ENCODE measurements at places on chromosomes 7 and 10.

- DNase-seq: no peak
Observed at GRCh38 chr10:86553639-86554038, 32.0 kb upstream of the WAPL start.

DNA sequence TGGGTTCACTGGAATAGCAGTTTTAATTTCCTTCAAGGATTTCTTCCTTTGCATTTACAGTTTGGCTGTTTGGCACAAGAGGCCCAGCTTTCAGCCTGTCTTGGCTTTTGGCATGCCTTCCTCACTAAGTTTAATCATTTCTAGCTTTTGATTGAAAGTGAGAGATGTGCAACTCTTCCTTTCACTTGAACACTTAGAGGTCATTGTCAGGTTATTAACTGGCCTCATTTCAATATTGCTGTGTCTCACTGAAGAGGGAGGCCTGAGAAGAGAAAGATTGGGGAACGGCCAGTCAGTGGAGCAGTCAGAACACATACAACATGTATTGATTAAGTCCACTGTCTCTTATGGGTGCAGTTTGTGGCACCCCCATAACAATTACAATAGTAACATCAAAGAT lies 33.9 kb downstream of the PTTG1IP2 start:
- no peak for DNase-seq

- DNase-seq: no peak
Observed at GRCh38 chr7:29995652-29996051, 6.1 kb upstream of the SCRN1 start.

- DNase-seq: no peak
Observed at GRCh38 chr10:45241865-45242520, 73.4 kb downstream of the OR13A1 start.

GRCh38 chr10:102982296-102982695 lies 64.2 kb downstream of the CNNM2 start:
- no peak for DNase-seq

GRCh38 chr7:93715234-93715633 lies 140.7 kb upstream of the CALCR start:
- DNase-seq: peak; percentile 68

DNA sequence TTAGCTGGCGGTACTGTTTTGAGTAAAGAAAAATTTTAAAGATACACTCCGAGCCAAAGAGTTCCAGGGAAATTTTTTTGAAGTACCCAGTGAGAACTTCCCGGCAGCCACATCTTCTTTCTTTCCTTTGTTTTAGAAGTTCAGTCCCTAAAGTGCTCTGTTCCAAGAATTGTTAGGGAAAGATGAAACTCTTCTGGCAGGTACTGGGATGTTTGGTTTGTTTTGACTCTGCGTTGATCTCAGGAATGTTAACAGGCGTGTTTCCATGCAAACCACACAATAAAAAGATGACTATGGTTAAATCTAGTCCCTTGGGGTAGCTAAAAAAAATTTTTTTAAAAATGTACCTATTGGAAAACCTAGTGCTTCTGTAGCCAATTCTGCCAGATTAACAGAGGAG lies 224.7 kb upstream of the PHYHIPL start:
- no peak for DNase-seq

DNA sequence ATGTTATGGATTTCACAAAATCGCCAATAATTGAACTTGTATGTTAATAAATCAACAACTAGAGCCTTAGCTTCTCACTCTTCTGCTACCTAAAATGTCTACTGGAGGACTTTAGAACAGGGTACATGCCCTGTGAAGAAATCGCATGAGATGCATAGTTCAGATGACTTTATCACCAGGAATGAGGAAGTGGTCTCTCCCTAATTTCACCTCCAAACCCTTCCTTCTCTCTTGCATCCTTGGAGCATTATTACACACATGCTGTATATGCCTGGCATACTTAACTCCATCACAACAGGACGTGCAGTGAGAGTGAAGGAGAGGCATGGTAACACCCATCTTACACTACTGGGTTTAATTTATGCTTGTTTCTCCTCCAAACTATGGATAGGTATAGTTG lies 27.8 kb downstream of the RHEB start:
- no peak for DNase-seq

DNA sequence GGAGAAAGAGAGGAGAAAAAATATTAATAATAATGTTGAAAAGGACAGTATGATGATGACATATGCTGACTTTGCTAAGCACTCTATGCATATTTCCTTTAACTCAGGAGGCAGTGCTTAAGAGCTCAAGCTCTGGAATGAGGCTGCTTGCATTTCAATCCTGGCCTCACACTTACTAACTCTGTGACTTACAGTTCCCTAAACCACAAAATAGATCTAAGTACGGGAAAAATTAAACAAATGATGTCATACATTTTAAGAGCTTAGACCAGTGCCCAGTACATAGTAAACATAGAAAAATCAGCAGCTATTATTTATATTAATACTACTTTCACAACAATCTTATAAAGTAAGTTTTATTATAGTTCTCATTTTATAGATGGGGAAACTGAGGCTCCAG lies 61.3 kb downstream of the GFRA1 start:
- no peak for DNase-seq

DNA sequence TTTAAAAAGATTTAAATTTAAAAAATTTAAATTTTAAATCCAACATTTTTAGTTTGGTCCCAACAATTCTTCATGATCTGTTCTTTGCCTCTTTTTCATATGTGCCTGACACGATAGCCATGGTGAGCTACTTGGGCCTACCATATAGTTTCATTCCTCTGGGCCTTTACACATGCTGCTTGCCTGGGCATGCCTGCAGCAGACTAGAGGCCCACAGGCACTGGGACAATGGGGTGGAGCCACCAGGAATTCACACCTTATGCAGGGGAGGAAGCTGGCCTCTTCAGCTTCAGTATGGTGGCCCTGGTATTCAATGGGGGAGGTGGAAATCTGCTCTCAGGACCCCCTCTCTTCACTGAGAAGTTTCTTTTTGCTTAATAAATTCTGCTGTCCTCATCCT lies 37.8 kb upstream of the ZNF365 start:
- DNase-seq: no peak

DNA sequence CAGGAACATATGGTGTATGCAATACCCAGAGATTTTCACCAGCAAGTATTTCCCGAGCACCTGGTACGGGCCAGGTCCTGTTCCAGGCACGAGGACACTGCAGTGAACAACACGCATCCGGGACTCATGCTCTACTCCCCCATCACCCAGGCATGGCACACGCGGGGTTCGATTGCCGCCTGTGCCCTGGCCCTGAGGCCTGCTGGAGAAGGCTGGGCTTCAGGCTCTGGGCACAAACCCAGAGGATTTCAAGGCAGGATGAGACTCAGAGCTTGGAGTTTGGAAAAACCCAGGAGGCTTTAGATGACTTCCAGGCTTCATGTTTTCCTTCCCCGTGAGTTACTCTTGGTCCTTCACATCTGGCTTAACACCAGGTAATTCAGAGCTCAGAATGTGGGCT lies 143.5 kb downstream of the NEURL1 start:
- DNase-seq: no peak

GRCh38 chr7:152411389-152411788 lies 24.4 kb downstream of the KMT2C start:
- DNase-seq: no peak

DNA sequence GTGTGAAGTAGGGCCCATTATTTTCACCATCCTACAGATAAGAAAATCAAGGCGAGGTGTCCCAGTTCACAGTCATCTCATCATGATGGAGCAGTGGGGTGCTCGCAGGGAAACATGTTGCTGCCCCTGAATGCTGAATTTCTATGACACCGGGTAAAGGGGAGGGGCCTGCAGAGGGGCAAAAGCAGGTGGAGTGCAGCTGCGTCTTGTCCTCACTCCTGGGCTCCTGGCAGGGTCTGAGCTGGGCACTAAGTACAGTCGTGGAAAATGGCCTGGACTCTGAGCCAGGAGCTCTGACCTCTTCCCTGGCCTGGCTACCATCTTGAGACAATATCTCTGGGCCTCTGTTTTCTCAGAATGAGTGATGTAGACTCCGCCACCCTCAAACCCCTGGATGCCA lies 253.1 kb upstream of the PITRM1 start:
- no peak for DNase-seq

- DNase-seq: no peak
Observed at GRCh38 chr10:79197558-79197957, 128.8 kb downstream of the ZMIZ1 start.

- DNase-seq: no peak
Observed at GRCh38 chr10:124039483-124040013, 53.9 kb downstream of the CHST15 start.

DNA sequence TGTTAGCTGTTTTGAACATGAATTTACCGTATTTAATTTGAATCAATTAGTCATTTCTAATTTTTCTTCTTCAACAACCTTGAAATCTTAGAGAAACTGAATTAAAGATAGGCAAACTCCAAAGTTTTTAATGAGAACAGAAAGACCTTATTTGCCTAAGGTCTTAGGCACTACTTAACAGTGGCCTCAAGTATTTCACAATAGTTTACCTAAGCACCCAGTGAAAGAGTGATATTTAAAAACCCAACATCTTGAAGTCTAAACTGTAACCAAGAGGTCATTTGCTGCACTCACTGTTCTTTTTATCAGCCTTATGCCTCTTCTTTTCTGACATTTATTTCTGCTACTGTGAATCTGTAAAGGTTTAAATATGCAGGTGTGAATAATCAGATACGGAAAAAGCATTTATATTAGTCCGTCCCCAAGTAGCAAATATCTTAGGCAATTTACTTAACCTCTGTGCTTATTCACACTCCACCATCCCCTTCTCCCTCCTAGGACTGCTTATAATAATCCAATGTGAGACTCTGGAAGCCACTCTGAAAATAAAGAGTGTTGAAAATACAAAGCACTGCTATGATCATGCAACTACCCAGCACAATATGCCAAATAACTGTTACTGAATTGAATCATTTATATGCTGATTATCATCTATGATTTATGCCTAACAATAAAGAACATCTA lies 105.7 kb downstream of the ELAPOR2 start:
- no peak for DNase-seq

GRCh38 chr10:119509909-119510451 lies 32.5 kb downstream of the RGS10 start:
- no peak for DNase-seq

DNA sequence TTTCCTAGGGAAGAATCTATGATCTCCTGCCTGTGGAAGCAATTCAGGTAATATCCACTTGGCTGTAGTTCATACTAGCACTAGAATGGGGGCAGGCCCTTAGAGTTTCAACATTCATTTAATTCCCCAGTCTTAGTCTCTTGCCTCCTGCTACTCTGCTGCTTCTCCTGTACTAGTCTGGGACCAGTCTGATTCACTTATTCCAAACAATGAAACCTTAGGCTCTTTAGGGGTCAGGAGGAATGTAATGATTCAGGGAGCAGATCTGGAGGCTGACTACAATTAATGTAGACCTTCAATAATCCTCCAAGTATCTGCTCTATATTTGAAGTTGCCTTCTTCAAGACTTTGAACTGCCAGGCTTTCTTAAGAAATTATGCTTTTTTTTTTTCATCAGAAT lies 101.8 kb downstream of the GNAT3 start:
- DNase-seq: no peak

DNA sequence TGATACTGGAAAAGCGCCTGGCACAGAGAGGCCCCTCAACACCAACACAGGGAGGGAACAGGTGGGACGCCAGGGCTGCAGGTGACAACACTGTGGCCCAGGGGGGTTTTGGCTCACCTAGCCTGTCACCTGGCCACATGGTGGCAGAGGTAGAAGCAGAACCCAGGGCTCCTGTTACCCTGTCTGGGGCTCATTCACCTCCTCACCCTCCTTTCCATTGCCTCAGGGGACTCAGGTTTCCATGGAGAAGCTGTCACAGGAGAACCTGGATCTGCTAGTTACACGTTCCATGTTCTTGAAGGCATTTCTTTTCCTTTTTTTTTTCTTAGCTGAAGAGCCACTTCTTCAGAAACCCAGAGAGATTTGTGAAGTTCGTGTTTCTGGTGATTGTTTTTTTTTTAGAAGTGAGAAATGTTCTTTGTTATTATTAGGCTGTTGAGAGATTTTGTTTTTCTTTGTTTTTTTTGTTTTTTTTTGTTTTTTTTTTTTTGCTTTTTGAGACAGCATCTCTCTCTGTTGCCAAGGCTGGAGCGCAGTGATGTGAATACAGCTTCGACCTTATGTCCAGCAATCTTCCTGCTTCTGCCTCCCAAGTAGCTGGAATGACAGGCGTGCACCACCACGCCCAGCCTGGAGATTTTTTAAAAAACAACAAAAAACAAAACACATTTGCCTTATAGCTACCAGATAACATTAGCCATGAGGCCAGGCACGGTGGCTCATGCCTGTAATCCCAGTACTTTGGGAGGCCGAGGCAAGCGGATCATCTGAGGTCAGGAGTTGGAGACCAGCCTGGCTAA lies 16.0 kb downstream of the DENND2A start:
- no peak for DNase-seq

GRCh38 chr7:134454277-134454676 lies 4.6 kb downstream of the AKR1B1 start:
- no peak for DNase-seq

GRCh38 chr7:66679633-66680244 lies 51.1 kb downstream of the KCTD7 start:
- DNase-seq: no peak

DNA sequence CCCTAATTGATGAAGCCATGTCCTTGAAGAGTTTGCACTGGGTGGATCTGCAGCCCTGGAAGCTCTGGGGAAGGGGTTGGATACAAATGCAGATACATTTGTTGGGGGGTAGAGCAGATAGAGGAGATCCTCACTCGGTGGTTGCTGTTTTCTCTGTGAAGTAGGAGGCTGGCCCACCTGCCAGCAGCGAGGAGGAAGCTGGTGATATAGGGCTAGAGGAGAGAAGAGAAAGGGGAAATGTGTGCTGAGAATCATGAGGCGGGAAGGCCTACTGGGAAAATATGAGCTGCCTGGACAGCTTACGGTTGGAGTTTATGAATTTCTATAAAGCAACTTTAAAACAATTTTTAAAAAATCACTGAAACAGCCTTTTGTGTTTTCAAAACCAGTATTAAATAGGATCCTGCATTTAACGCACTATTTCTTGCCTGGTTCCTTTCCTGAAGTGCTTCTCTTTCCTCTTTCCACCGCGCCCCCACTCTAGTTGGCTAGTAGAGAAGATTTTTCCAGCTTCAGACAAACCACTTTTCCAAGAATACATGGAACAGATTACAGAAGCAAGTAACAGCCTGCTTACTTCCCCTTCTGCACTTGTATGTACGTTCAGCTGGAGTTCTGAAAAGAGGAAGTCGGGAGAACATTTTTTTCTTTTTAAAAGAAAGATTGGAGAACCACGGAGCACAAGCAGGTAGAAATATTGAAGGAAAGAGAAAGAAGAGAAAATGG lies 100.6 kb upstream of the GLCCI1 start:
- no peak for DNase-seq

- no peak for DNase-seq
Observed at GRCh38 chr7:124914298-124914697, 15.3 kb downstream of the POT1 start.

GRCh38 chr10:113897693-113898618 lies 43.5 kb downstream of the NHLRC2 start:
- no peak for DNase-seq

- DNase-seq: no peak
Observed at GRCh38 chr7:151901828-151902227, 24.9 kb upstream of the PRKAG2 start.

GRCh38 chr7:70589590-70589989 lies 542.4 kb upstream of the GALNT17 start:
- DNase-seq: no peak

Measured in upper lobe of right lung (tissue), 1 donor.